Stimulated activated CD4-positive, alpha-beta T cell treated with anti-CD3 and anti-CD28 coated beads, Interleukin-12 subunit alpha, Interleukin-12 subunit beta, amount 100 ng/mL, for 48 hours (primary cell): ENCODE measurements at places on chromosomes 7 and 10.

DNA sequence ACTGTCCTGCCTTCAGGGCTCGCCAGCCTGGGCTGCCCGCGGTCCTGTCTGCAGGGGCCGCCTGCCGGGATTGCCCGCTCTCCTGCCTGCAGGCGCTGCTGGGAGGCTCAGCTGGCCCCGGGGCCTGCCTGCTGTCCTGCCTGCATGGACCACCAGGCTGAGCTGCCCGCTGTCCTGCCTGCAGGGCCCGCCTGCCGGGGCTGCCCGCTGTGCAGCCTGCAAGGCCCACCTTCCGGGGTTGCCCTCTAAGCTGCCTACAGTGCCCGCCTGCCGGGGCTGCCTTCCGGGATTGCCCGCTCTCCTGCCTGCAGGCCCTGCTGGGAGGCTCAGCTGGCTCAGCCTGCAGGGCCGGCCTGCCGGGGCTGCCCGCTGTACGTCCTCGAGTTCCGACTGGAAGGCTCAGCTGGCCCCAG is 164.4 kb downstream of the GLRX3 start:
- DNase-seq = peak; percentile 23

- DNase-seq = no peak
These were observed 64.6 kb downstream of the GSAP start for GRCh38 chr7:77351539-77352004.

GRCh38 chr10:99115703-99116102 is 119.9 kb downstream of the HPSE2 start:
- no peak for DNase-seq

DNA sequence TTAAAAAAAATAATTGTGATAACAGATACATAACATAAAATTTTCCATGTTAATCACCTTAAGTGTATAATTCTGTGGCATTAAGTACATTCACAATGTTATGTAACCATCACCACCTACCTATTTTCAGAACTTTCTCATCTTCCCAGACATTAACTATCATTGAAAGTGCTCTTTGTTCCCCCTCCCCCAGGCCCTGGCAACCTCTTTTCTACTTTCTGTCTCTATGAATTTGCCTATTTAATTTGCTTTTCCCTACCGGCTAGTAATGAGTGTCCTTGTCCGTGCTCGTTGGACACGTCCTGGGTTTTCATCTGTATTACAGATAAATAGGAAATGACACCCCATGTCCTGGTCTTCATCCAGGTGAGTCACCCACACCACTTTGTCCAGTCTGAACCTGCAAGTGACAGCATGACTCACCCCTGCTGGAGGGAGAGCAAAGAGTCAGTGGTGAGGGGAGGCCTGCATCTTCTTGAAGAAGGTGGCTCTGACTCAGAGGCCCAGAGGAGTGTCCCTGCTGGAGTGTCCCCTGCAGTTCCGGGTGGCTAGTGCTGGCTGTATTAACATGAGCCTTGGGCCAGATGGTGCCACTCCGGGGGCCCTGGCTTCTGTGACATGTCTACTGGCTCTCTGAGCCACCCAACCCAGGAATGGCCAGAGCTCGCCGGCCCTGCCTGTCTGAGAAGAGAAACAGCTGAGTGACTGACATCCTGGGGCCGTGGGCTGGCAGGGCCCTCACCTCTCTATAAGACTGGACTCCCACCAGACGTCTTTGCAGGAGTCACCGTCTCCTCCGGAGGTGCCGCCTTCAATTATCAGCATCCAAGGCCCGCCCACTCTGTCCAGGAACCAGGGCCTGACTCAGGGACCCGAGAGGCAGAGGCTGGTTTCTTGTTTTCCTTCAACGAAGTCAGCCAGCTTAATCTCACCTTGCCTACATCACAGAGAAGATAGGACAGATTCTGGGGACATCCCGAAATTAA is 503.2 kb upstream of the MKI67 start:
- DNase-seq = no peak

GRCh38 chr7:117119192-117119924 is 166.1 kb downstream of the ST7 start:
- peak; percentile 83 for DNase-seq

DNA sequence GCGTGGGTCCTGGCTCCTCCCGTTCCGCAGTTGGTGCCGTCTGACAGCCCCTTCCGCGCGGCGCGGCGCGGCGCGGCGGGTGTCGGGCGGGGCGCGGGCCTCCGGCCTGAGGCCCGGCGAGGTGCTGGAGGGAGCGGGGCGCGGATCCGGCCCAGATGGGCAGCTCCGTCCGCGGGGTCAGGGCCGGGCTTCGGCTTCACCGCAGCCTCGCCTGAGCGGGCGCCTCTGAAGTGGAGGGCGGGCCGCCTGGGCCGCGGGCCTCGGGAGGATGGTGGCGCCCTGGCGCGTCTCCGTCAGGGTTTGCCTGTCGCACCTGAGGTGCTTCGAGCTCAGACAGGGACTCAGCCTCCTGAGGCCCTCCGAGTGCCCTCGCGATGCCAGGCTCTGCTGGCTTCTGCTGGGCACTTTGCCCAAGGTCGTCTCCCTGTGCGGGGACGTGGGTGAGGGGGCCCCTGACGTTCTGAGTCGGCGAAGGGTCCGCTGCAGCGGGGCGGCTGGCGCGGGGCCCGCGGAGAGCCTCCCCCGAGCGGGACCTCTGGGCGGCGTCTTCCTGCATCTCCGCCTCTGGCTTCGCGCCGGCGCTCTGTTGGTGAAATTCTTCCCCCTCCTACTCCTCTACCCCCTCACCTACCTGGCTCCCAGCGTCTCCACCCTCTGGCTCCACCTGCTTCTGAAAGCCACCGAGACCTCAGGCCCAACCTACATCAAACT is 473 bp downstream of the ADCK2 start:
- peak; percentile 46 for DNase-seq

DNA sequence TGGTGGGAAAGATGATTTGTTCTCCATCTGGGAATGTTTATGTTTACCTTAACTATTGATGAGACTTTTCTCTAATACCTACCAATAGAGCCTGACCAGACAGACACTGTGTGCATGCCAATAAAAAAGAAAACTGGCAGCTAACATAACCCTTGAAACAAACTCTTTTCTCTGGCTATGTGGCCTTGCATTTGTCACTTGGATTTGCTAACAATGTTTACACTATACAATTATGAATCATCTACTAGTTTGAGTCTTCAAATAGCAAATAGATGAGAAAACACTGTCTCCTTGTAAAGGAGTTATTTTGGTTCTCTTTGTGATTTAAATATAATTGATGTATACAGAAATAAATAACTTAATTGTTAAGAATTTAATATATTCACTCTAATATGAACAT is 273.1 kb downstream of the SEMA3D start:
- DNase-seq = no peak

DNA sequence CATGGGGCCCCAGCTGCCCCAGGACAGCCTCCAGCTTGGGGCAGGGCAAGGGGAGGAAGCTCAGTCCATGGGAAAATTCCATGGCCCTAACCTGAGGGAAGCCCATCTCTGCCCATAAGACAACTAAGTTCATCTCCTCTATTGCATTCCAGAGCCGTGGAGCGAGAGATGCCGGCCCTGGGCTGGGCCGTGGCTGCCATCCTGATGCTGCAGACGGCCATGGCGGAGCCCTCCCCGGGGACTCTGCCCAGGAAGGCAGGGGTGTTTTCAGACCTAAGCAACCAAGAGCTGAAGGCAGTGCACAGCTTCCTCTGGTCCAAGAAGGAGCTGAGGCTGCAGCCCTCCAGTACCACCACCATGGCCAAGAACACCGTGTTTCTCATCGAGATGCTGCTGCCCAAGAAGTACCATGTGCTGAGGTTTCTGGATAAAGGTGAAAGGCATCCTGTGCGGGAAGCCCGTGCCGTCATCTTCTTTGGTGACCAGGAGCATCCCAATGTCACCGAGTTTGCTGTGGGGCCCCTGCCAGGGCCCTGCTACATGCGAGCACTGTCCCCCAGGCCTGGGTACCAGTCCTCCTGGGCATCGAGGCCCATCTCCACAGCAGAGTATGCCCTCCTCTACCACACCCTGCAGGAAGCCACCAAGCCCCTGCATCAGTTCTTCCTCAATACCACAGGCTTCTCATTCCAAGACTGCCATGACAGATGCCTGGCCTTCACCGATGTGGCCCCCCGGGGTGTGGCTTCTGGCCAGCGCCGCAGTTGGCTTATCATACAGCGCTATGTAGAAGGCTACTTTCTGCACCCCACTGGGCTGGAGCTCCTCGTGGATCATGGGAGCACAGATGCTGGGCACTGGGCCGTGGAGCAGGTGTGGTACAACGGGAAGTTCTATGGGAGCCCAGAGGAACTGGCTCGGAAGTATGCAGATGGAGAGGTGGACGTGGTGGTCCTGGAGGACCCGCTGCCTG is 4.3 kb downstream of the AOC1 start:
- DNase-seq = no peak

- no peak for DNase-seq
These were observed 2.2 kb downstream of the ZDHHC4 start for GRCh38 chr7:6579446-6579845.

- DNase-seq = no peak
These were observed 13.4 kb downstream of the SLC13A4 start for GRCh38 chr7:135714534-135715009.

- DNase-seq = no peak
These were observed 17.3 kb upstream of the SEMA3C start for GRCh38 chr7:80935991-80936780.

- no peak for DNase-seq
These were observed 12.9 kb downstream of the NPFFR1 start for GRCh38 chr10:70270952-70271351.

DNA sequence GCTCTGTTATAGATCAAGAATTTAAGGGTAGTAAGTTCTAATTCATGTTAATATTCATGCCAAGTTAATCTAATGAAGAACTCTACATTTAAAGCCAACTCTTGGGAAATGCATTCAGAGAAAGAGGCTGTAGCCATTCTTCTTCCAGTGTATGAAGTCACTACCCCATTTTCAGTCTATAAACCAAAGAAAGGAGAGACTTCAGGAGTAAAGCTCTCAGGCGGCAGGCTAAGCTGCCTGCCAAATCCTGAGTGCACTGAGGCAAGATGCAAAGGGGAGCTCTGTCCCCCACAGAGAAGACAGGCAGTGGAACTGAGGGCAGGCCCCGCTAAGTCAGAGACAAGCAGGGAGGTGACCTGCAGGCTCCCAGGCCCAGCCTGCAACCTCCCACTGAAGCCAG is 41.5 kb downstream of the SLIT1 start:
- no peak for DNase-seq

DNA sequence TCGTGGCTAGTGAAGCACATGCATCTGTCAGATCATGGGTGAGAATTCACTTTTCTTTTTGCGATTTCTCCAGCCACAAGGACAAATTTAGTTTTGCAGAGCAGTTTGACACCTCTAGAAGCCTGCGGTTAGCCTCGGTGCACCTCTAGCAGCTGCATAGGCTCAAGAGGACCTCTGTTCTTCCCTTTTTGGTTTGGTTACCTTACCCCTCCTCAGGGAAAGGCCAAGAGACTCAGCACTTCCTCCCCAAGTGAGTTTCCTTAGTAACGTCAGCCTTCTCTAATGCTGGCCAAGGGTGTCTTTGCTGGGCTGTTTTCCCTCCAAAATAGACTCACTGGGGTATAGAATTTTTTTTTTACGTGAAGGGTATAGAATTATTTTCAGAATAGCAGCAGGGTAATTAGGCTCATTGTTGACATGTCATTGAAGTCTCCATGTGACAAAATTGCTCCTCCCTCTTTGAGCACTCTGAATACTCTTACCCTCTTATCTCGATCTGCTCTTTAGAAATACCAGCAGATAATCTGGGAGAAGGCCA is 97.8 kb downstream of the AUTS2 start:
- no peak for DNase-seq

DNA sequence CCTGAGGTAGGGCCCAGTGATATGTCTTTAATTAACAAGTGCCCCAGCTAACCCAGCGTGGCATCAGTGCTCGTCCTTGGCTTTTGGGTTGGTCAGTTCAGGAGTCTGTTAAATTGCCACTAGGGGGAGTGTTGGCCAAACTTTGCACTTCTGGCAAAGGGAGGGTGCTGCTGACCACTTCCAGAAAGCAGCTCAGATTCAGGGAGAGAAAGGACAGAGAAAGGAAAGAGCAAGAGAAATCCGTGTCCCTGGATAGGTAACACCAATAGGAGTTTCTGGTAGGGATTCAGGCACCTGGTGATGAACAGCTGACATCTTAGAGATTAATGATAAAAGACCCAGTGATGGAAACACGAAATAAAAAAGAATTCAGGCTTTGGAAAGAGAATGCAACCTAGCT is 243.1 kb upstream of the AOAH start:
- no peak for DNase-seq

- no peak for DNase-seq
These were observed 349.6 kb downstream of the PAXIP1 start for GRCh38 chr7:154653281-154653680.

GRCh38 chr7:38020121-38020785 is 99.8 kb downstream of the EPDR1 start:
- no peak for DNase-seq

GRCh38 chr7:50212666-50213621 is 91.6 kb upstream of the IKZF1 start:
- DNase-seq = no peak

- DNase-seq = no peak
These were observed 7.8 kb upstream of the FAM20C start for GRCh38 chr7:184294-185264.

GRCh38 chr7:156703209-156703608 is 62.6 kb downstream of the RNF32 start:
- no peak for DNase-seq

DNA sequence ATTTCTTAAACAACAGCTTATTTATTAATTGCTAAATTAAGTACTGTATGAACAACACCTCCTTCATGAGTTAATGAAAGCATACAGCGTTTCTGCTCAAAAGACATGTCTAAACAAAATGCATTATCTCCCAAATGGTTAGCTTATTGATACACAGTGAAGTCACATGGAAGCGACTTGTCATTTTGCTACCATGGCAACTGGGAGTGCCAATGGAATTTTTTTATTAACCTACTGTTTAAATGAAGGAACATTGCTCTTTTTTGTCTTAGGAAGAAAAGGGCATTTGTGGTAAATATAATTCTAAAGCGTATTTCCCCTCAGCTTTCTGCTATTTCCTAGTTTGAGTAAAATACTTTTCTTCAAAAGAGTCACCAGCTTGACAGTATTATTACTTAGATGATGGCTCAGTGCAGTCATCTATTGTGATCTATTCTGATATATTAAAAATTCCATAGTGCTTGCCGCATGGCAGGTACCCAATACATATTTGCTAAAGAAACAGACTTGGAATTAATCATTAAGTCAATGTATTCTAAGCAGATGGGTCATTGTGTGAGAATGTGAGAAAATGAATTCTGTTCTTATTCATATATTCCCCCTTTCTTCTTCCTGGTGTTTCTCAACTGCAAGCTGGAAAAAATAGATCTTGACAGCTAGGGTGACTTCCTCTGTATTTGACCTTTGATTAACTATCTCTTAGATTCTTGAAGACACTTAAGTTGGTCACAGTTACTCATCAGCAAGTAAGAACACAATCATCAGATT is 818.3 kb downstream of the MAGI2 start:
- no peak for DNase-seq

DNA sequence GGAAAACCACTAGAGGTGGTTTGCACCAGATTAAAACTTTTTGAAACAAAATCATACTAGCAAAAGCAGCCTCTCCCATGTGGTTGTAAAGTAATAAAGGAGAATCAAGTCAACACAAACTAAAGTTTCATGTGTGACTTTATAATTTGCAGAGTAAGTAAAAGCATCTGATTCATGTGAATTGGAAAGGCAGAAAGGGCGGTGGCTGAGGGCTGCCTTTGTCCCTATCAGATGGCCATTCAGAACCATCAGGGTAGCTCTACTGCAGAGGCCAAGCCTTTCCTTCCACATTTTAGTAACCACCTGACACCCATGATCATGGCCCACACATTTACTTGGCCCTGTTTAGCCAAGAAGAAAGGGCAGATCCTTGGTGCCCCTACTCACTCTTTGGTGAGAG is 15.7 kb downstream of the WNT16 start:
- DNase-seq = no peak

GRCh38 chr10:73408978-73409521 is 4.8 kb downstream of the ANXA7 start:
- no peak for DNase-seq

- DNase-seq = no peak
These were observed 85.1 kb upstream of the FGFR2 start for GRCh38 chr10:121683366-121683765.
